Stimulated activated CD8-positive, alpha-beta memory T cell treated with anti-CD3 and anti-CD28 coated beads, Interleukin-15, amount 100 ng/mL, for 24 hours (primary cell): ENCODE measurements at places on chromosomes 6 and 20.

DNA sequence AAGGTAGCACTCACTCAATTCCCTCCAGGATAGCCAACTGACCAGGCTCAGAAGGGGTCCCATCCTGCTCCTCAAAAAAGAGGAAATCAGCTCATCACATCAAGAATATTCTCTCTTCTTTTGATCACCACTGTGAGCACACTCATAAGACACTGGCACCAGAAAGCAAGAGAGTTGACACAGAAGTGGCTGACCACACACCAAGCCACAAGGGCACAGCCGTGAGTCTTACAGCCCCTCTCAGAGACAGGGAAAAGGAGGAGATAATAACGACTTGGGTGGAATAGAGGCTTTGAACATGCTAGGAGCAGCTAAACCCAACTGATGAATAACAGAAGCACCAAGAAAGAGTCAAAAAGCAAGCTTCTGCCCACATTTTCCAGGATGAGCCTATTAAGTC is 249.1 kb upstream of the PREP start:
- no peak for DNase-seq

DNA sequence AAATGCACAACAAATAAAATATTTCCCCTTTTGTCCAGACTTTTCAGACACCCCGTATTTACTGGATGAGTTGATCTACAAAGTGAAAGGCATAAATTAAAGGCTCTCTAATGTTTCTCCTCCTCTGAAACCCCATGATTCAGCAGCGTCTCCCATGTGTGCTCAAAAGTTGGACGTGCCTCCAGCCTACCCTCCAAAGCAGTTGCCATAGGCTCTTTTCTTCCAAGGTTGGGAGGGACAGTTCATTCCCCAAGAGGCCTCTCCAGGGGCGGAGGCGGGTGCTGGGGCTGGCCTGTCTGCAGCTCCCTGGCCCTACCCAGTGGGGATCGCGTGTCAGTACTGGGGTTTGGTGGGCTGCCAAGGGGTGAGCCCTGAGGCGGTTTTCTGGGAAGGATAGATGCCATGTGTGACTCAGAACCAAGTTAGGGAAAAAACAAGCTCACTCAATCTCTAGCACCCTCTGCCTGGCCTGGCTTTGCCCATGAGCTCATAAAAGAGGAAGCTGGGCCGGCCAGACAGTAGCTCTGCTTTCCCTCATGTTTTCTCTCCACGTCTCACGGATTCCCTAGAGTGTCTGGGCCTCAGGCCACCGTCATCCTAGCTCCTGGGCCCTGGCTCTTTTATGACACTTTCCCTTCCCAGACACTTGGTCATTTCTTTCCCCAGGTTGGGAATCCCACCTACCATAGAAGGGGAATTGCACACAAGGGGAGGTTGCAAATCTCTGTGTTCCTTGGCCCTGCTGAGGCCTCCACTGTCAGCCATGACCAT is 8.0 kb upstream of the IER3 start:
- DNase-seq = no peak

DNA sequence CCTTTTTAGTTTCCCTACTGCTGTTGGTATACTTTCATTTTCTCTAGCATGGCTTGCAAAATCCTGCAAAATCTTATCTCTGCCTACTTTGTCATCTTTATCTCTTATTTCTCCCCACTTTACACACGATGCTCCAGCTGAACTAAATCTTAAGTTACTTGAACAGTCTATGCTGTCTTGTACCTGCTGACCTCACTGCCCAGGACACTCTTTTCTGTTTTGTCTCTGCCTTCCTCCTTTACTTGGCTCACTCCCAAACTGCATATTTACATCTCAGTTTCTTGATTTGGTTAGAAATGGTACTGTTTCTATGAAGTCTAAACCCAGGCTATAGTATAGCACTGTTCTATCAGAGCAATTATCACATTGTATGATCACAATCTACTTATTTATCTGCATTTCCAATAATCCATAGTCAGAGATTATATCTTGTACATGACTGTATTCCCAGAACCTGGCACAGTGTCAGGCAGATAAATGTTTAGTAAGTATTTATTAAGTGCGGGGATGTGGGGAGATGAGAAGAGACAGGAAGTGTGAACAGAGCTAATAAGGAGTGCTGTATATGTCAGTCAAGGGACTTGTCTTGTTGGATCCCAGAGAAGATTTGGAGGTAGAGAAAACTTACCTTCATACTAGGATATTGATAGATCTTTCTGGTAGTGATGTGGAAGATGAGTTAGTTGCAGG is 57.6 kb downstream of the ADGRG6 start:
- no peak for DNase-seq

DNA sequence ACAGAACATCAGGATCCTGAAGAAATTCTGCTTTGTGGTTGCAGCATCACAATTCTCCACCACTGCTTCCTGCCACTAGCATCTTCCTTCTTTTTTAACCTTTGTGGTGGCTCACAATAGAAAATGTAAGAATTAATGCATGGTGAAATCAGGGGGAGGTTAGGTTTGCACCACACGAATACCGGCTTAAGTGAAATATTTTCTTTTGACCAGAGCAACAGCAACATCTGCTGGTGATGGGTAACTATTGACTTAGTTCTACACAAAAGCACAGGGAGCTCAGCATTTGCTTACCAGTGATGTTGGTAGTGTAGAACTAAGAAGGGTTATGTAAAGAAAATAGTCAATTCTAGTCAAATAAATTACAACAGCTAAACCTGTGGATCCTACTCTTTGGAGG is 280.5 kb downstream of the SYNE1 start:
- DNase-seq = no peak

GRCh38 chr20:4020256-4020655 is 4.9 kb upstream of the RNF24 start:
- DNase-seq = no peak

- DNase-seq = no peak
Measured at GRCh38 chr6:73349311-73349710, 4.8 kb downstream of the DPPA5 start.

GRCh38 chr6:25699649-25700048 is 47.6 kb downstream of the SCGN start:
- DNase-seq = no peak

DNA sequence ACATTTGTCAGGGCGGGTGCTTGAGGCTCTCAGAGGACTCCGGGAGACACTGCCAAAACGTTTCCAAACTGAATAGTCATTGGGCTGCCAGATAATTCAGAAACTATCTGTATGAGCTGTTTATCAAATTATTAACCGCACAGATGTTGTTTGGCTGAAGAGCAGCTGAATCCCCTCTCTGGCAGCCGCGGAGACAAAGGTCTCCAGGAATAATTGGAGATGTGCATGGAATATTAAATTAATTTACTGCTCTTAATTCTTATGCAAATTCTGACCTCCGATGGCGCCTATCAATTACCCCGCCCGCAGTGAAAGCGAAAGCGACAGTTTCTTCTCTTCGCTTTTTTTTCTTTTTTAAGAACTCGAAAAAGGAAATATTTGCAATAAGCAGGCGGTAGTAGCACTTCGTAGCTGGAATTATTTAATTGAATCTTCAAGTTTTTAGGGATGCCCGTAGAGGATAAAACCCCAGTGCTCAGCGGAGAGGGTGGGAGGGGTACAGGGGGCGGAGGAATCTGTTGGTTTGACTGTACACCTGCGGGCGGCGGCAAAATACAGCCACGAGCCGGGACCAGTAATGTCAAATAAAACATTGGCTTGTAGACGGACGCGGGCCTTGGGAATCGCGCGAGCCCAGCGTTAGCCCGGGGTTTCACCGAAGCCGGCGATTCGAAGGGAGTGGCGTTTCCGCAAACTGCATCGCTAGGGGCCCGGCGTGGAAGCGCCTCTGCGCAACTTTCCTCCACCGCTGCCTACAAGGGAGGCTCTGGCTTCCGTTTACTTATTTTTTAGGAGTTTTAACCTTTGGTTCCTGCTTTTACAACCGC is 6.2 kb downstream of the LINC00237 start:
- DNase-seq = no peak

- no peak for DNase-seq
Measured at GRCh38 chr6:52489881-52490280, 69.7 kb downstream of the EFHC1 start.

GRCh38 chr20:45337367-45338120 is 10.7 kb downstream of the SDC4 start:
- DNase-seq = no peak

DNA sequence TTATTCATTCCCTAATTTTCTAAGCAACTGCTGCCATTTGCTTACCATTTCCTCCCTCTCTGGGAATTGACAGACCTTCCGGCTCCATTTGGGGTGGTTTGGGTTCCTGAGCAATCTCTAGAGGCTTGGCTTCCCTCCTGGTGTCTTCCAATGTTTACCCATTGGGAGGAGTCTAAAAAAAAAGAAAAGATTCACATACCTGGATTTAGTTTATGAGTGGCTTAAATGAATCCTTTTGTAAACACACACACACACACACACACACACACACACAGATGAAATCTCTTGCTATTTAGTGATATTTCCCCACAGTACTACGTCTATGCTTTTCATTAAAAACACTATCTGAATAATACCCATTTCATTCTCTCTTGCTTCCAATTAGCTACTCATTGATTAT is 48.3 kb upstream of the TRAF3IP2 start:
- no peak for DNase-seq

DNA sequence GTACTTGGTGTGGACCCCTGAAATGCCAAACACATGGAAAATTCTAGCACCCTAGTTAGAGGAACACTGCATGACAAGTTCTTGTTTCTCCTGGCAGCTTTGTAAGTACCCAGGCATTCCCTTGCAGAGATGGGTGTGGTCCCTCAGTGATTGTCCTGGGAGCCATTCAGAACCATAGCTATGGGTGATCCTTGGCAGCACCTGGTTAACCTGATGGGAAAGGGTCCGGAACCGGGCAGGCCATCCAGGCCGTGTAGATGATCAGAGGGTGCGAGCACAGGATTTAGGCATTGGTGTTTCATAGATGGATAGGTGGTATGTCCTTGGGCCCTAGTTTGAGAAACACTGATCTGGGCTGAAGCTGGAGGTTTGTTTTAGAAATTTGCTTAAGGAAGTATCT is 95.8 kb downstream of the RPP40 start:
- DNase-seq = no peak

DNA sequence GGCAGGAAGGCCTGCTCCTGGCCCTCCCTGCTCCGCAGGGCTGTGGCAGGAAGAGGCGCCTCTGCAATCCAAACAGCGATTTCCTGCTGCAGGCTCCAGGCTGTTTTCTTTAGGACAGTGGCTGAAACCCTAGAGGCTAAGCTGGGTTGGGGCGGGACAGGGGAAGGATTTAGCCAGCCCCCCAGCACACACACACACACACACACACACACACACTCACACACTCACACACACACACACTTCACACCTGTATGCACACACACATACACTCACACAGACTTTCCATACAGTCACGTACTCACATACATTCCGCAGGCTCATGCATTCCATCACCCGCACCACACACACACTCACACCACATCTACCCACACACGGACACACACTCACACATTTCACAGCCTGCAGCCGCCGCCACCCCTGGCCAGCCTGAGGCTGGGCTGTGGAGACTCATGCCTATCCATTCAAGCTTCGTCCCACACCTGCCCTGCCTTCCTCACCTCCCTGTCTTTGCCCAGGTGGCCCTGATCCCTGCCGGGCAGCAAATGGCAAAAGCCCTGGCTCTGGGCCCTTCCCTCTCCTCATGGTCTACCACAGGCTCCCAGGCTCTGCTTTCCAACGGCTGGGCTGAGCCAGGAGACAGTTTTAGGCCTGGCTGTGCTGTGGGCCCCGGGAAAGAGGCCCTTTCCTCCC is 17.9 kb downstream of the MDFI start:
- no peak for DNase-seq

GRCh38 chr6:15698471-15698870 is 35.6 kb upstream of the DTNBP1 start:
- no peak for DNase-seq

- no peak for DNase-seq
Measured at GRCh38 chr6:43772681-43773049, 2.7 kb downstream of the VEGFA start.

- no peak for DNase-seq
Measured at GRCh38 chr6:15500078-15500740, 162.6 kb downstream of the DTNBP1 start.

DNA sequence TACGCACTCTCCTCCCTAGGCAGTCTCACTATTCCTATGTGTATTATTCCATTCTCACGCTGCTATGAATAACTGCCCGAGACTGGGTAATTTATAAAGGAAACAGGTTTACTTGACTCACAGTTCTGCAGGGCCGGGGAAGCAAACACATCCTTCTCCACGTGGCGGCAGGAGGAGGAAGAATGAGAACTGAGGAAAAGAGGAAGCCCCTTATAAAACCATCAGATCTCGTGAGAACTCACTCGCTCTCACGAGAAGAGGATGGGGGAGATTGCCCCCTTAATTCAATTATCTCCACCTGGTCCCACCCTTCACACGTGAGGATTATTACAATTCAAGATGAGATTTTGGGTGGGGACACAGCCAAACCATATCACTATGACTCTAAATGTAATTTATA is 61.9 kb downstream of the ECT2L start:
- DNase-seq = no peak

GRCh38 chr6:148323344-148323743 is 19.3 kb upstream of the SASH1 start:
- no peak for DNase-seq

DNA sequence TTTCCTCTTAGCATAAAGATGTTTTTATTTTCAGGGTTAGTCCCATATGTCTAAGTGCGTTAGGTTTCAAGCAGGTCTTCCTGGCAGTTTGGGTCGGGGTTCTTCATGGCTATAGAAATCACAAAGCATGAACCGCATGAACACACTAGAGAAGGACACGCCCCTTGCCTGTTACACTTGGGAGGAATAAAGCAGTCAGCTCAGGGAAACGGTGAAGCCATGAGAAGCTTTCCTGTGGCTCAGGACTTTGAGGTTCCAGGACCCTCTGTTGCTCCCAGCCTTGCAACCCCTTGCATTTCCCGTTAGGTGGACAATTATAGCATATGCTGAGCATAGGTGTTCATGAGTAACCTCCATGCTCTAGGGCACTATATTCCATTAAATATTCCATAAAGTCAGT is 96.7 kb downstream of the SYCP2 start:
- no peak for DNase-seq

GRCh38 chr6:135522965-135523692 is 25.6 kb upstream of the AHI1 start:
- DNase-seq = no peak

GRCh38 chr20:63923651-63924050 is 28.7 kb downstream of the DNAJC5 start:
- DNase-seq = no peak

DNA sequence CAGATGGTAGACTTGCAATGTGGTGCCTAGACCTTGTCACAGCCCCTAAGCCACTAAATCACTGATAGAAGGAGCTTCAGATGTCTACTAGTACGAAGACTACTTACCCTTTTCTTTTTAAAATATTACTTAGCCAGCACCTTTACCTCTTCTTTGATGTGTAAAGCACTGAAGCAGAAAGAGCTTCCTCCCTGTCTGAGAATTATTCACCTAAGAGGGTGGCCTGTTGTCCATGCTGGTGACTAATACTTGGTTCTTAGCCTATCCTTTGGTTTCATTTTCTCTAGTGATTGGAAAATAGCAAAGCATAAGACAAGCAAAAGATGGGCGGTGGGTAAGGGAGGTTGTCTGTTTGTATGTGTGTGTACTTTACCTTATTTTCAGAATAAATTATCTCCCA is 794.6 kb downstream of the TFAP2A start:
- DNase-seq = no peak
